ENCODE measurements at places on chromosomes 3 and 15. TPM values are rescaled to one million over a fixed set of nuclear protein-coding genes. Genes with fewer than 3 reads are reported as not detected.

The TP63 gene
- 0.53 TPM for total RNA-seq

The KLHL6 gene
- total RNA-seq, result 32.9 TPM

The CHRNA5 gene
- 10.5 TPM for total RNA-seq

The GABRB3 gene
- total RNA-seq, result not detected

The PTPRG gene
- total RNA-seq, result not detected

The FGF12 gene
- total RNA-seq, result not detected

The RAB6B gene
- total RNA-seq, result 0.42 TPM

The RAB7A gene
- 286 TPM for total RNA-seq

The ERICH6 gene
- total RNA-seq, result not detected

The BBX gene
- total RNA-seq, result 42.9 TPM

The MDFIC2 gene
- total RNA-seq, result not detected

The AGBL1 gene
- not detected for total RNA-seq

The IL17RE gene
- total RNA-seq, result 0.70 TPM

The SUMF1 gene
- total RNA-seq, result 8.8 TPM

The EPHB3 gene
- not detected for total RNA-seq

The MCTP2 gene
- total RNA-seq, result 23.4 TPM

The OCA2 gene
- total RNA-seq, result not detected

The ABI3BP gene
- total RNA-seq, result 0.11 TPM

The SHC4 gene
- total RNA-seq, result 10.7 TPM

The ARPP21 gene
- not detected for total RNA-seq

The MOBP gene
- total RNA-seq, result not detected
